T-helper 2 cell treated with Interferon-gamma antibody and Interleukin-4, amounts not matched to agents 5 μg/mL and 100 μg/mL, for 36 hours (primary cell): ENCODE measurements at places on chromosomes 6 and 20.

DNA sequence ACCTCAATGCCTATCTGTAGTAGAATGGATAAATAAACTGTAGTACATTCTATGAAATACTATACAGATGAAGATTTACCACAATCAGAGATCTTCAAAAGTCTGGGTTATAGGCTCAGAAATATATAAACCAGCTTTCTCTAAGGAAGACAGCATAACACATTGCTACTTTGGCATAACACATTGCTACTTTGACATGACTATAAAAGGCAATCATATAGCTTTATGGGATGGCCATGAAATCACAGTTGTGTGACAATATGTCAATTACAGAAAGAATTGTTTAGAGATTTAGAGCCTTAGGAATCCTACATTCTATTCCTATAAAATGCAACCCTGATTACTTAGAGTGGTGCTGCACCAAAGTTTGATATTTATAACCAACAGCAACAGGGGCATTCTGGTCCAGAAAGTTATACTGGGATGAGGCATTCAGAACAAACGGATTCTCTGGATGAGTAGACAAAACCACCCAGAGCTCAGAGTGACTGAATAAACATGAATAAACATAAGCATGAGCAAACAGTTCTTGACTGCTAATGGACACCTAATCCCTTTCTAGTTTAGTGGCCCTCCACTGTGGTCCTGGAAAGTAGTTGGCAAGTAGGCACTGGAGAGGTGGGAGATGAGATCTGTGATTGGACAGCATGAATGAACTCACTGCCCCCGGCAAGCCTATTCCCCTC is 12.0 kb downstream of the TTI1 start:
- no peak for DNase-seq

GRCh38 chr20:23112595-23112994 is 26.5 kb upstream of the CD93 start:
- no peak for DNase-seq

- no peak for DNase-seq
Measured at GRCh38 chr6:137911675-137912191, 44.7 kb downstream of the TNFAIP3 start.

- DNase-seq, result peak; percentile 8
Measured at GRCh38 chr6:154157082-154157481, 118.0 kb downstream of the OPRM1 start.

GRCh38 chr6:49890988-49891387 is 24.7 kb upstream of the CRISP1 start:
- DNase-seq, result no peak
